GM12878 (cell line): ENCODE measurements at places on chromosomes 2 and 18.

DNA sequence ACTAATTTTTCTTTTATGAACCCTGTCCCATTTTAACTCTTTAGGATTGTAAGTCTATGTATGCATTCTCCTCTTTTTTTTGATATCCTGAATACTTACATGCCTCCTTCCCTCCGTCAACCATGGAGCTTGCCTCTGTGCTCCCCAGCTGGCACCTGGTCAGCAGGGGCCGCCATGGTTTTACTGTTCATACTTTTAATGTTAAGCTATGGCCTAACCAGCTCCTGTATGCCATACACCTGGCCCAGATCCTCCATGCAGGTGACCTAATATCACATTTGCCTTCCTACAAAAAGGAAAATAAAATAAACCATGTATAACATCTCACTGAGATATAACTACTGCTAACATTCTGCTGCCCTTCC, 283.1 kb upstream of the TRIB2 start:
- no peaks in the 10 kb centered on the region for H3K4me1 ChIP-seq
- no peaks in the 10 kb centered on the region for H3K27me3 ChIP-seq
- H3K27ac ChIP-seq = no peak overlapping the region
- no peak for DNase-seq
- H3K36me3 ChIP-seq = no peaks in the 10 kb centered on the region
- H3K4me3 ChIP-seq = no peak overlapping the region

DNA sequence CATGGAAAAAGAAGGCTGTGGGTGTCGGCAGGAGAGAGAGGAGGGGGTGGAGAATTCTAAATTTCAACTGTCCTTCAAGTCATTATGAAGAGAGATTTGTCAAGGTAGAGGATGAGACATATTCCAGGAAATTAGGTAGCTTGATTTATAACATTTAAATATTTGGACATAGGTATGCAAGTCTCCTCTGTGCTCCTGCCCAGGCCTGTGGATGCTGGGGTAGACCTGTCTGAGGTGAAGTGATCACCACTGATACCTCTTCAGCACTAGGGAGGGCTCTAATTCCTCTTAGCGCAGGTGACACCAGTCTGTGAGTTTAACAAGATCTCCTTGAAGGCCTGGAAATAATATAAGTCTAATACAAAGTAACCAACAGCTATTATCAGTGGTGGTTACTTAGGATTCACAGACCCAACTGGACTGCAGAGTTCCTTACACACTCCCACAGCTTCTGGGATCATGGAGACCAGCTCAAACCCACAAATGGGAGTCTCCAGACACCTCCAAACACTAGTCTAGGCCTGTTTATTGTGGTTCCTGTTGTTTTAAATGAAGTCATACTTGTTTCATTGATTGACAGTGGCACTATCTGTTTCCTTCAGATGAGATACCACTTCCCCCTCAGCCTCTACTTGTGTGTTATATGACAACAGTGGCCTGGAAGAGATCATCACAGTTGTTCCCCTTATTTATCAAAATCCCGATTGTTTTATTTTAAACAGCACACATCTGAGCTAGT, 104.1 kb upstream of the ITPRID2 start:
- no peak overlapping the region for H3K4me3 ChIP-seq
- H3K36me3 ChIP-seq = no peaks in the 10 kb centered on the region
- no peak for DNase-seq
- no peak overlapping the region for H3K27ac ChIP-seq

GRCh38 chr2:55408918-55409868, 10.5 kb downstream of the CCDC88A start:
- H3K36me3 ChIP-seq = no peaks in the 10 kb centered on the region
- H3K4me1 ChIP-seq = peaks cover 10% of the 10 kb centered on the region
- H3K27ac ChIP-seq = peak overlapping the region; percentile 50; the same call in 1 of the 2 replicates
- H3K27me3 ChIP-seq = no peaks in the 10 kb centered on the region
- no peak for DNase-seq

GRCh38 chr2:25561136-25561850, 112.1 kb downstream of the DTNB start:
- no peaks in the 10 kb centered on the region for H3K36me3 ChIP-seq
- DNase-seq = no peak
- H3K27ac ChIP-seq = no peak overlapping the region
- no peak overlapping the region for H3K4me3 ChIP-seq

DNA sequence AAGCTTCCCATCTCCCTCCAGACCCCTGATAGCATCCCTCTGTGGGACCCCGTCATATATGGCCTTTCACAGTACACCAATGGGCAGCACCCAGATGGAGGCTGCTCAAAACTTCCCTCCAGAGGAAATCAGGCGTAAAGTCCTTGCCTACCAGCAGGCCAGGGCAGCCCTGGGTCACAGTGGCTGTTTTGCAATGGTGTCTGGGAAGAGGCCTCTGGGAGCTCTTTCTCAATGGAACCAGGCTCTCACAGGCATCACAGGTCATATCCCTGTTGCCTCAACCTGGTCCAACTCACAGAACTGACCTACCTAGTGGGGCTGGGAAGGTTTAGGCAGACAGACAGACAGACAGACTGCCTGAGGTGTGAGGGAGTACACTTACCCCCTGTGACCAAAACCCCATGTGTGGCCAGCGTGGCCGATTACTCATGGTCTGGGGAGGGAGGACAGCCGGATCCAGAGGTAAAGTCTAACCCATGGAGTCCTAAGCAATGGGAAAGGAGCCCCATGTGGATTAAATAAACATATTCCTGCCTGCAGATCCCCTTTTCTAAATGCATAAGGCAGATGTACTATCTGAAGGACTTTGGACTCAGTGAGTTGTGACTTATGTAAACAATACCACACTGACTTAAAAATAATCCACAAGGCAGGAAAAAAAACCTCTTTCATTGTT, 58.2 kb downstream of the BCL2L11 start:
- no peaks in the 10 kb centered on the region for H3K4me1 ChIP-seq
- H3K36me3 ChIP-seq = no peaks in the 10 kb centered on the region
- H3K27ac ChIP-seq = no peak overlapping the region
- no peak for DNase-seq

DNA sequence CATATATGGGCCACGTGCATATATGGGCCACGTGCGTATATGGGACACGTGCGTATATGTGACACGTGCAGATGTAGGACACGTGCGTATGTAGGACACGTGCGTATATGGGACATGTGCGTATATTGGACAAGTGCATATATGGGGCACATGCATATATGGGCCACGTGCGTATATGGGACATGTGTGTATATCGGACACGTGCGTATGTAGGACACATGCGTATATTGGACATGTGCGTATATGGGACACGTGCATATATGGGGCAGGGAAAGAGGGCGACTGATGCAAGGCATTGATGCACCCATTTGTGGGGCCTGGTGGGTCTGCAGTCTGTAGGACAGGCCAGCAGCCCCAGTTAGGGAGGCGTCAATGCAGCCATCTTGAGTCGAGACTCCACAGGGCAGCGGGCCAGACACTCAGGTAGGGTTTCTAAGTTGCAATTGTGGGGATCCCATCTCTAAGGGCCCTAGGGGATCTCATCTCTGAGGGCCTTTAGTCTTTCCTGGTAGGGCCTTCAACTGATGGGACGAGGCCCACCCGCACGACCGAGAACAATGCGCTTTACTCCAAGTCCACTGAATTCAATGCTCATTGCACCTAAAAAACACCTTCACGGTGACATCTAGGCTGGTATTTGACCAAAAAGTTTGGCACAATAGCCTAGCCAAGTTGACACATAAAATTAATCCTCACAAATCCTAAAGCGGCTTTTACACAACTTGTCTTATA, 92.3 kb upstream of the ZNF516 start:
- H3K36me3 ChIP-seq = no peaks in the 10 kb centered on the region
- no peaks in the 10 kb centered on the region for H3K27me3 ChIP-seq
- no peak for DNase-seq

- H3K27ac ChIP-seq = no peak overlapping the region
- DNase-seq = no peak
- H3K4me1 ChIP-seq = peaks cover 39% of the 10 kb centered on the region
- no peak overlapping the region for H3K4me3 ChIP-seq
- H3K36me3 ChIP-seq = no peaks in the 10 kb centered on the region
Measured at GRCh38 chr2:24365051-24365450, 4.7 kb upstream of the ITSN2 start.

- no peaks in the 10 kb centered on the region for H3K4me1 ChIP-seq
- H3K27ac ChIP-seq = no peak overlapping the region
- no peaks in the 10 kb centered on the region for H3K27me3 ChIP-seq
- H3K36me3 ChIP-seq = no peaks in the 10 kb centered on the region
- no peak for DNase-seq
Measured at GRCh38 chr18:55570966-55571365, 17.0 kb downstream of the TCF4 start.

- peak overlapping the region; percentile 17 for H3K27ac ChIP-seq
- no peak overlapping the region for H3K4me3 ChIP-seq
- H3K4me1 ChIP-seq = peaks cover 22% of the 10 kb centered on the region; the same call in 1 of the 2 replicates
- no peaks in the 10 kb centered on the region for H3K36me3 ChIP-seq
- no peaks in the 10 kb centered on the region for H3K27me3 ChIP-seq
- DNase-seq = no peak
Measured at GRCh38 chr2:119860924-119861323, 101.2 kb downstream of the PTPN4 start.

DNA sequence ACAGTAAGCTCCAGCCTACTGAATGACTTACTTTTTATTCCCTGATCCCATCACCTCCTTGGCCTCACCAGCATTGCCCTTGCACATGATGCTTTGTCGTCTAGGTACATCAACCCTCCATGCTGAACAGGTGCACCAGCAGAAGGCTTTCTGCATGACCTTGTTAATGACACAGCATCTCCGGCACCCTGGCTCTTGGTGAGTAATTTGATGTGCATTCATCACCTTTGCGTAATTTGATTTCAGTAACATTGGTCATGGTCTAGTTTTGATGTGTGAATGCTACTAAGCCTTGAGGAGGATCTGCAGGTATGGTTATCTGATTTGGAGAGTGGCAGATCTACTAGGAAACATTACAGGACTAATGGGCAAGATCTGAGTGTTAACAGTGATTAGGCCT, 103.6 kb downstream of the STK39 start:
- no peak overlapping the region for H3K27ac ChIP-seq
- H3K4me1 ChIP-seq = no peaks in the 10 kb centered on the region
- no peaks in the 10 kb centered on the region for H3K36me3 ChIP-seq
- H3K4me3 ChIP-seq = no peak overlapping the region
- no peaks in the 10 kb centered on the region; the same call in 1 of the 2 replicates for H3K27me3 ChIP-seq
- DNase-seq = no peak

DNA sequence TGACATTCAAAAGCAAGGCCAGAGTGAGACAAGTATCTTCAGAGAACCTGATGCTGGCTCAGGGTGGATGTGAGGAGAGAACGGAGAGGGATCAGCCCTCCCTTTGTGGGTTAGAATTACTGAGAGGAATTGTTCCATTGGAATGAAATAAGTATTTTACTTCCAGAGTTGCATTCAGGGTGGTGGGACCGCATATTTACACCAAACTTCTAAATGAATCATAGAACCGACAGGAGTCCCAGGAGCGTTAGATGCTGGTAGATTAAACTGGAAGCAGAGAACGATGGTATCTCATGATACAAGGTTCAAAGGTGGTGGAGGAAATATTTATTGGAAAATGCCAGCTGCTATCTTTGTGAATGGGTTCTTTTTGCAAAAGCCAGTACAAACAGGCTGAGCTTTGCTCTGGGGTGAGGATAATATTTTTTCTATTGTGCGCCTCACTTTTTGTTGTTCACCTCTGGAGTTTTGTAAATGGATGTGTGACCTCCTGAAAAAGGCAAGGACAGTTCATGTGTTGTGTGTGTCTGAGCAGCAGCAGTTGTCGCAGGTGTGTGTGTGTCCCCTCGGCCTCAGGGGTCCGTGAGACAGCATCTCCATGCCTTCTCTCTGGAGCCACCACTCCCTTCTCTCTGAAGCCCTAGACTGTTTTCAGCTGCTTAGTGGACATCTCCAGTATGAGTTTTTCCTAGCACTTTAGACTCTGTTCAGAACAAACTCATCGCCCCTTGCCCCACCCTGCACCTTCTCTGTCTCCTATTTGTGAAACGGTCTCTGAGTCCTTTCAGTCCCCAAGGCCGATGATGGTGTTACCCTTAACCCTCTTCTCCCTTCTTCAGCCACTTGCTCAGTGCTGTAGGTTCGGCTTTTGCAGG, 17.8 kb downstream of the MTCL1 start:
- no peak overlapping the region for H3K27ac ChIP-seq
- H3K4me1 ChIP-seq = no peaks in the 10 kb centered on the region
- no peaks in the 10 kb centered on the region for H3K36me3 ChIP-seq
- H3K4me3 ChIP-seq = no peak overlapping the region
- DNase-seq = no peak
- H3K27me3 ChIP-seq = no peaks in the 10 kb centered on the region

DNA sequence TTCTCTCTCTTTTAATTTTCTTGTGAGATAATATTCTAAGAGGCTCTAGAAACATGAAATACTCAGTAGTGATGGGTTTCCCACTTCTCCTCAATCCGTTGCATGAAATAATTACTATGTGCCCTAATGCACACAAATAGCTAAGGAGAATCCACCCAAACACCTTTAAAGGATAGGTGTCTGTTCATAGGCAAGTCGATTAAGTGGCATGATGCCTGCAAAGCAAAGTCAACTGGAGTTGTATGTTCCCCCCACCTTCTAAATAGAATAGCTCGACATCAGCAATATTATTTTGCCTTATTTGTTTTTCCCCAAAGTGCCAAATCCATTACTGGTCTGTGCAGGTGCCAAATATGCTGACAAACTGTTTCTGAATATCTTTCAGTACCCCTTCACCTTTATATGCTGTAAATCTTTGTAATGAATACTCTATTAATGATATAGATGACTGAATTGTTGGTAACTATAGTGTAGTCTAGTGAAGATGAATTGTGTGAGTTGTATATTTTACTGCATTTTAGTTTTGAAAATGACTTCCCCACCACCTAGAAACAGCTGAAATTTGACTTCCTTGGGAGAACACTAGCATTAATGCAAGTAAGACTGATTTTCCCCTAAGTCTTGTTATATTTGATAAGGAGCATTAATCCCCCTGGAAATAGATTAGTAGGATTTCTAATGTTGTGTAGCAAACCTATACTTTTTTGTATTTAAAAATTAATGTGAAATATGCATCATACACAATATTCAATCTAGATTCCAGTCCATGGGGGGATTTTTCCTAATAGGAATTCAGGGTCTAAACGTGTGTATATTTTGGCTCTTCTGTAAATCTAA, 9.0 kb downstream of the TBR1 start:
- no peak overlapping the region for H3K4me3 ChIP-seq
- no peaks in the 10 kb centered on the region for H3K36me3 ChIP-seq
- DNase-seq = no peak
- no peak overlapping the region for H3K27ac ChIP-seq
- H3K27me3 ChIP-seq = peaks cover 8% of the 10 kb centered on the region

GRCh38 chr2:165903406-165903805, 50.2 kb downstream of the TTC21B start:
- no peaks in the 10 kb centered on the region for H3K36me3 ChIP-seq
- H3K4me1 ChIP-seq = no peaks in the 10 kb centered on the region
- no peak overlapping the region for H3K27ac ChIP-seq
- no peaks in the 10 kb centered on the region for H3K27me3 ChIP-seq

- H3K27me3 ChIP-seq = peaks cover 3% of the 10 kb centered on the region; the same call in 1 of the 2 replicates
- H3K36me3 ChIP-seq = no peaks in the 10 kb centered on the region
- no peak overlapping the region for H3K27ac ChIP-seq
- H3K4me3 ChIP-seq = no peak overlapping the region
Measured at GRCh38 chr2:121065239-121065638, 219.8 kb downstream of the TFCP2L1 start.
